ENCODE measurements at places on chromosomes 11 and 22. TPM values are rescaled to one million over a fixed set of nuclear protein-coding genes. Genes with fewer than 3 reads are reported as not detected.
A peak's percentile ranks its signal among the peaks of the same experiment; 100 is the strongest.

Gene ZBTB16
- total RNA-seq: 10.5 TPM

DNA sequence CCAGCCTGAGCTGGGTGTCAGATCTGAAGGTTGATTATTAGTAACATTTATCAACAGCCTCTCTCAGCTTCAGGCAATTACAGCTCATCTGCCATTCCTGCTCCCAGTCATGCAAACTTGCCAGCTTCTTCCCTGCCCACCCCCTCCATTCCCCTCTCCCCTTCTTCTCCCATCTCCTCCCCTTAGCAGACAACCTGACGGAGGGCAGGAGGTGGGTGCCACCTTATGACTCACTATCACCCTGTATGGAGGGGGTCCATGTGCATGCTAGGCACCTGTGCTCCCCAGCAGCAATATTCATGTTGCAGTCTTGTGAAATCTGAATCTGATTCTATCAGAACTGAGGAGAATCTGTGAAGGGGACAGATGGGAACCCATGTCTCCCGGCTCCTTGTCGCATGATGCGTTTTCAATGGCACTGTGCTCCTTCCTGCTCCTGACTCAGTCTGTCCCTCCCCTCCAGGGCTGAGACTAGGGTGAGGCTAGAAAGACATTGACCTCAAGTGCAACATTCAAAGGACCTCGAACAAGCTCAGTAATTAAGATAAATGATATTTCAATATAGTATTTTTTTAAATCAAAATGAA lies 46.3 kb upstream of the TUB start:
- no peaks in the 10 kb centered on the region for H3K36me3 ChIP-seq
- H3K27me3 ChIP-seq: peaks cover 20% of the 10 kb centered on the region
- H3K27ac ChIP-seq: no peak overlapping the region
- no peak overlapping the region for H3K4me3 ChIP-seq
- no peak for DNase-seq

Gene GCAT
- total RNA-seq: 95.0 TPM

- no peak for DNase-seq
- no peak overlapping the region for H3K4me3 ChIP-seq
- H3K27me3 ChIP-seq: no peaks in the 10 kb centered on the region
- no peak overlapping the region for H3K27ac ChIP-seq
- no peaks in the 10 kb centered on the region for H3K36me3 ChIP-seq
Observed at GRCh38 chr11:68664141-68664540, 20.2 kb upstream of the GAL start.

GRCh38 chr11:68523743-68524142 lies 63.2 kb downstream of the PPP6R3 start:
- no peaks in the 10 kb centered on the region for H3K27me3 ChIP-seq
- peaks cover 36% of the 10 kb centered on the region for H3K4me1 ChIP-seq
- no peak overlapping the region for H3K27ac ChIP-seq

Gene HEPHL1
- total RNA-seq: not detected

DNA sequence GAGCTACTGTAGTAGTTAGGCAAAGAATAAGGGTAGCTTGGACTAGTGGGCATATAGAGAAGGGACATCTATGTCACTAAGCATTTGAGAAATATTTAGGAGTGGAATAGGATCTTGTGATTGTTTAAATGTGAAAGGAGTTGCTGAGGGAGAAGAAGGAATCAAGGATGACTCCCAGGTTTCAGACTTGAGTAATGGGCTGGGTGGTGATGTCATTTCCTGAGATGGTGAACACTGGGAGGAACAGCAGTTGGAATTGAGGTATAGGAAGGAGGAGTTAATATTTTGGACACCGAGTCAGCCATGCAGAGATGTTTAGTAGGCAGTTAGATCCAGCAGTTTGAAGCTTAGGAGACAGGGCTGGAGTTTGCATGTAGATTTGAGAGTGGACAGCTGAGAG lies 40.1 kb downstream of the REXO2 start:
- H3K27me3 ChIP-seq: no peaks in the 10 kb centered on the region
- no peak overlapping the region for H3K4me3 ChIP-seq
- no peaks in the 10 kb centered on the region for H3K36me3 ChIP-seq
- H3K27ac ChIP-seq: no peak overlapping the region

Gene C22orf31
- not detected for total RNA-seq

DNA sequence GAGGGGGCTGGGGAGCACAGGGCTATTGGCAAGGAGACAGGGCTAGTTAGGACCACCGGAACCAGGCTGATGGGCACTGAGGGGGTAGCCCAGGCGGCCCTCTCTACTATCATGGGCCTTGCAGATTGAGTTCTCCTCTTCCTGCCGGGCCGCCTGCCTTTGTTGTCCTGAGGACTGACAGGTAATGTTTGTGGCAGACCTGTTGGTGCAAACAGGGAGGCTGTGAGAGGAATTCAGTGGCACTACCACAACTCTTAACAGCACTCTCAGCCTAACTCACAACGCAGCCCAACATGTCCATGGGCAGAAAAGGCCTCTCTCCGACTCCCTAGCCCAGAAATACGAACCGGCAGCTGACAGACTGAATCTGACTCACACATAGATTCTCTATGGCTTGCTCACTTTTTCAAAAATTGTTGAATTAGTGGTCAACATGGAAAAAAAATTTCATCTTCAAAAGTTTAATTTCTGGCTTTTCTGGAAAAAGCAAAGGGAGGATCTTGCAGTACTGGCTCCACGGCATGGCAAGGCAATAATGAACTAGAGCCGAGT lies 11.4 kb downstream of the KCNJ5 start:
- peaks cover 2% of the 10 kb centered on the region for H3K27me3 ChIP-seq
- DNase-seq: no peak
- no peak overlapping the region for H3K4me3 ChIP-seq
- no peak overlapping the region for H3K27ac ChIP-seq

Gene SLC43A1
- 24.6 TPM for total RNA-seq

Gene OR52E8
- total RNA-seq: 0.71 TPM

- no peaks in the 10 kb centered on the region for H3K36me3 ChIP-seq
- peaks cover 9% of the 10 kb centered on the region for H3K4me1 ChIP-seq
- no peak overlapping the region for H3K4me3 ChIP-seq
- no peaks in the 10 kb centered on the region for H3K27me3 ChIP-seq
- no peak overlapping the region for H3K27ac ChIP-seq
- DNase-seq: no peak
Observed at GRCh38 chr11:62843466-62843865, 4.1 kb upstream of the WDR74 start.

GRCh38 chr11:68383976-68384501 lies 71.6 kb downstream of the LRP5 start:
- peak; percentile 53 for DNase-seq
- peaks cover 4% of the 10 kb centered on the region for H3K36me3 ChIP-seq
- H3K4me3 ChIP-seq: no peak overlapping the region
- H3K27ac ChIP-seq: no peak overlapping the region
- H3K27me3 ChIP-seq: no peaks in the 10 kb centered on the region
- no peaks in the 10 kb centered on the region for H3K4me1 ChIP-seq

- H3K27ac ChIP-seq: no peak overlapping the region
- no peak overlapping the region for H3K4me3 ChIP-seq
- H3K36me3 ChIP-seq: no peaks in the 10 kb centered on the region
- peaks cover 6% of the 10 kb centered on the region for H3K4me1 ChIP-seq
- H3K27me3 ChIP-seq: no peaks in the 10 kb centered on the region
Observed at GRCh38 chr11:125075900-125076317, 12.8 kb downstream of the SLC37A2 start.

DNA sequence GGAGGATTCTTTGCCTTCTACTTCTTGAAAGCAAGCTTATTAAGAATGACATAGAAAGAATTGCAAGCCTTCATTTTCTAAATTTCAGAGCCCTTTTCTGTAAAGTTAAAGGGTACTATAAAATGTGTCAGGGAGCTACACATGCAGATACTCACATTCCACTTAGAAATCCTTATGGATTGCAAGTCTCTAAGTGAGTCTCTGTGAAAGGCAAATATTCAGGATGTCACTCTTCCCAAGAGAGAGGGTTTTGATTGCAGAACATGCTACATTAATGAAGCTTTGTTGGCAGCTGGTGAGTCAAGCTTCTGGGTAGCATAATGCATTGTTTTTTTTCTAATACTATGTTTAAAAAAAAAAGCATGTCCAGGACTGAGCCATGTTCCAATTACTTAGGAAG lies 369.2 kb downstream of the DCDC1 start:
- H3K36me3 ChIP-seq: no peaks in the 10 kb centered on the region
- H3K4me3 ChIP-seq: no peak overlapping the region
- no peak overlapping the region for H3K27ac ChIP-seq

- H3K27ac ChIP-seq: no peak overlapping the region
- H3K4me1 ChIP-seq: no peaks in the 10 kb centered on the region
- no peaks in the 10 kb centered on the region for H3K36me3 ChIP-seq
- H3K27me3 ChIP-seq: peaks cover 21% of the 10 kb centered on the region
- H3K4me3 ChIP-seq: no peak overlapping the region
Observed at GRCh38 chr11:26018336-26018735, 313.6 kb upstream of the ANO3 start.

DNA sequence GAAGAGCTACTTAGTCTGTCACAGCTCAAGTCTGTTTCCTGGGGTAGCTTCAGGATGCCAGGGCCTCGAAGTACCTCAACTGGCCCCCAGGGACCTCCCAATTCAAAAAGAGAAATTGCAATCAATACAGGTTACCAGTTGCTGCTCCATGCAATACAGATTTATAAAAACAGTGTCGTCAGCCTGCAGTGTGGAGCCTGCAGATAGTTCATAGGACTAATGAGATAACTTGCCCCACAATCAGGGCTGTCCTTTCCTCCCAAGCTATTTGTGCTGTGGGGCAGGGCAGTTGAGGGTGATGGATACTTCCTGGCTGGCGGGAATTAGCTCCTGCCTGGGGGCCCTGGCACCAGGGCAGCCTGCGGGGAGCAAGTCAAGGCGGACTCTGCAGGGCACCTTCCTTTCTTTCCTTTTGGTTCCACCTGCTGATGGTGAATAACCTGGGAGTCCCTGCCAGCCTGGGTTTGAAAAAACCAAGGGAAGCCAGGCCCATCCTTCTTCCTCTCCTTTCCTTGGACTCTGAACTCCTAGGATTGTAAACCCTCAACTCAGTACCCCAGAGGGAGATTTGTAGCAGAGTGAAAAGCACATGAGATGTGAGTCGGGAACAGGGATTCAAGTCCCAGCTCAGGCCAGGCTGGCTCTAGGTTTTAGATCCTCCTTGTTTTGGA lies 216.6 kb downstream of the CEP164 start:
- DNase-seq: no peak
- H3K4me1 ChIP-seq: no peaks in the 10 kb centered on the region
- H3K27me3 ChIP-seq: no peaks in the 10 kb centered on the region
- no peaks in the 10 kb centered on the region for H3K36me3 ChIP-seq

DNA sequence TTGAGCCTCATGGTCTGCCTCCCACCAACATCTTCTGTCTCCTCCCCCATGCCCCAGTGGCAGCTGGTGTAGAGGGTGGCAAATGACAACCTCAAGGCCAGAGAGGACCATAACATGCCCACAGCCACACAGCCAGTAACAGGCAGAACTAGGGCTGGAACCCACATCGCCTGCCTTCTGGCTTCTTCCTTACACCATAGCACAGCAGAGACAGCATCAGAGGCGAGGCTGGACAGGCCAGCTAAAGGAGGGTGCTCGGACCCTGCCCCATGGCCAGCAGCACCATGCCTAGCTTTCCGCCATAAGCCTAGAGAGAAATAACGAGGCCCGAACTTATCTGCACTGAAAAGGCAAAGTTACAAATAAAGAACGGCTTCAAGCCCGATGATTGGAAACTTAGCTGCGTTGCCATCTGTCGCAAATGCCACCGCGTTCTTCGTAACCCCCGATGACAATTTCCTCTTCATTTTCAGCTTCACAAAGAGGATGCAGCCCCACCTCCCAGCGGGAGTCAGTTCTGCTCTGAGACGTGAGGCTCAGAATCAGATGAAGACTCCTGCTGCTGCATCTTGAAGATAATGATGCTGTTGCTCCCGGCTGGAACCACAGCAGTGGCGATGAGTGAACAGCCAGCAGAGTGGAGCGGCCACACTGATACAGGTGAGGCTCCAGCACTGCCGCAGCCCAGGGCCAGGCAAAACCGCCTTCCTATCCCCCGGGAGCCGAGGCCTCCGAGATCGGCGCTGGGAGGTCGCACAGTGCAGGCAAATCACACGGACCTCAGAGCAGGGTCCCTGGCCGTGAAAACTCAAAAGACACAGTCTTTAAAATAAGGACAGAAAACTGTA lies 73.8 kb upstream of the RTL6 start:
- no peak overlapping the region for H3K27ac ChIP-seq
- H3K27me3 ChIP-seq: no peaks in the 10 kb centered on the region
- H3K4me1 ChIP-seq: peaks cover 21% of the 10 kb centered on the region
- no peak for DNase-seq

DNA sequence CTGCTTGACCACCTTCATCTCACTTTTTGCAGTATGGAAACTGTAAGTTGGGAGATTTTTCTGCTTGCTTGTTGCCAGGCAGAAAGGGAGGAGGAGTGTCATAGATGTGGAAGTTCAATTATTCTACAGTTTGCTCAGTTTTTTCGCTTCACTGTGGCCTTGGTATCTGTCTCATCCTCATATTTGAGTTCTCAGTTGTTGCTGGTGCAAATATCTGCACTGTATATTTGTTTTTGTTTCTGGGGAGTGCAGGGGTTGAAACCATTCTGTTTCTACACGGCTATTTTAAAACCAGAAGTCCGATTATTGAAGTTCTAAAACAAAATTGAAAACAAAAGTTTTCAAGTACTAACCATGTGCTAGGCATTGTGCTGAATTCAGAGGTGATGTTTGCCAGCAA lies 153.4 kb downstream of the JRKL start:
- H3K36me3 ChIP-seq: no peaks in the 10 kb centered on the region
- no peak for DNase-seq
- H3K27me3 ChIP-seq: no peaks in the 10 kb centered on the region

GRCh38 chr22:17159504-17159951 lies 451 bp upstream of the HDHD5 start:
- no peaks in the 10 kb centered on the region for H3K27me3 ChIP-seq
- peak; percentile 55 for DNase-seq
- no peak overlapping the region for H3K27ac ChIP-seq
- peaks cover 5% of the 10 kb centered on the region for H3K4me1 ChIP-seq

Gene TMEM41B
- 95.7 TPM for total RNA-seq

Gene UCP3
- 2.0 TPM for total RNA-seq

DNA sequence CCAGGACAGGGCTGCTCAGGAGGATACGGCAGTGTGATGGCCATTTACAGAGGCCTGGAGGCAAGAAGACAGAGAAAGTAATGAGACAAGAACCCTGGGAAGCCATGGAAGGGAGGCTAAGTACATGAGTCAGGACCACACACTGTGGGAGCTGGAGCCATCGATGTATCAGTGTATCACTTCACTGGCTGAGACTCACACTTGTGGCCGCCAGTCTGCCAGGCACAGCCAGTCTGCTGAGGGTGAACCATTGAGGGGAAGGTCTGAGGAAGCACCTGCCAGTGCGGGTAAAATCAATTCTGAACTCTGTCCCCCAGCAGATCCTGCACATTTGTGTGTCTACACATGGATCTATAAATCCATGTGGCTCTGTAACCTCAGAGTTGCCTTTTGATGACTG lies 195.6 kb downstream of the GRIK4 start:
- H3K27ac ChIP-seq: no peak overlapping the region
- H3K36me3 ChIP-seq: no peaks in the 10 kb centered on the region
- H3K4me1 ChIP-seq: no peaks in the 10 kb centered on the region
- DNase-seq: no peak
- H3K27me3 ChIP-seq: no peaks in the 10 kb centered on the region

GRCh38 chr11:42251984-42252383 lies 792.5 kb upstream of the LRRC4C start:
- H3K4me1 ChIP-seq: no peaks in the 10 kb centered on the region
- H3K36me3 ChIP-seq: no peaks in the 10 kb centered on the region
- DNase-seq: no peak
- H3K4me3 ChIP-seq: no peak overlapping the region
- H3K27me3 ChIP-seq: no peaks in the 10 kb centered on the region
